AG08396 (cell line): ENCODE measurements at places on chromosomes 12 and 14.

GRCh38 chr14:92719421-92719820, 29.0 kb downstream of the LGMN start:
- DNase-seq: peak; percentile 57

DNA sequence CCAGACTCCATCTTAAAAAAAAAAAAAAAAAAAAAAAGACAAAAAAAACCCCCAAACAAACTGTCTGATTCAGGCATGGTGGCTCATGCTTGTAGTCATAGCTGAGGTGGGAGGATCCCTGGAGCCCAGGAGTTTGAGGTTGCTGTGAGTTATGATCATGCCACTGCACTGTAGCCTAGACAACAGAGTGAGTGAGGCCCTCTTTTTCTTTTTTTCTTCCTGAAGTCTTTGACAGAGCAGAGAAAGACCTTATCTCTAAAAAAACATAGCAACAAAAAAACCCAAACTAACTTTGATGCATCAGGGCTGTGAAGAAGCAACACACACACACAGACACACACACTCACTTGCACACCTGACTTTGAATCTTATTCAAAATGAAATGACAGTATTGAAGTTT, 7.7 kb upstream of the AMN1 start:
- DNase-seq: peak; percentile 14

GRCh38 chr14:76585616-76586015, 175.7 kb upstream of the VASH1 start:
- DNase-seq: no peak

GRCh38 chr14:99479906-99480869, at the start of gene SETD3:
SETD3 (minus strand) TSS chr14:99480859; CDS start chr14:99465805, 15,054 bp downstream.
- DNase-seq: peak; percentile 67
